ENCODE measurements at places on chromosomes 5 and 9.

- no peak for DNase-seq
- no peak overlapping the region for H3K4me3 ChIP-seq
- H3K27ac ChIP-seq, result no peak overlapping the region
- no peaks in the 10 kb centered on the region for H3K27me3 ChIP-seq
- no peaks in the 10 kb centered on the region for H3K4me1 ChIP-seq
Observed at GRCh38 chr9:30075022-30075421, 2309.4 kb upstream of the ACO1 start.

- no peak overlapping the region for H3K27ac ChIP-seq
- H3K36me3 ChIP-seq, result no peaks in the 10 kb centered on the region
- H3K4me1 ChIP-seq, result no peaks in the 10 kb centered on the region
- no peak overlapping the region for H3K4me3 ChIP-seq
- no peaks in the 10 kb centered on the region for H3K27me3 ChIP-seq
Observed at GRCh38 chr5:9519537-9519936, 26.3 kb downstream of the SEMA5A start.

DNA sequence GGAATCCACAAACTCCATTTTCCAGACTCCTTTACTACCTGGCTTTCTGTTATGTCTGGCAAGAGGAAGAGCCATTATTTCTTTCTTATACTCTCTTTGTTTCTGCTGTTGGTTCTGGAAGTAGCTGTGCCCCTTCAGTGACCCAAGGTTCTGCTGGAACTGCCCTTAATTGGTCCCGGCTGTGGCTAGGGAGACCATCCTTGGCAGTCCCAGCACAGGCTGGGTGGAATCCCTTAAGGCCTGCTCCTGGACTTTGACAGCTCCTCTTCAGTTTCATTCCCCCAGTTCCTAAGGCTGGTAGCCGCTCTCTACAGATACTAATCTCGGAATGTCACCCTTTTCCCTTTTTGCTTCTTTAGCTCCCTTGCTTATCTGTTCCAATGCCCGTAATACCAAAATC, 81.9 kb upstream of the GLIS3 start:
- H3K4me3 ChIP-seq, result no peak overlapping the region
- no peaks in the 10 kb centered on the region for H3K27me3 ChIP-seq
- no peak overlapping the region for H3K27ac ChIP-seq

DNA sequence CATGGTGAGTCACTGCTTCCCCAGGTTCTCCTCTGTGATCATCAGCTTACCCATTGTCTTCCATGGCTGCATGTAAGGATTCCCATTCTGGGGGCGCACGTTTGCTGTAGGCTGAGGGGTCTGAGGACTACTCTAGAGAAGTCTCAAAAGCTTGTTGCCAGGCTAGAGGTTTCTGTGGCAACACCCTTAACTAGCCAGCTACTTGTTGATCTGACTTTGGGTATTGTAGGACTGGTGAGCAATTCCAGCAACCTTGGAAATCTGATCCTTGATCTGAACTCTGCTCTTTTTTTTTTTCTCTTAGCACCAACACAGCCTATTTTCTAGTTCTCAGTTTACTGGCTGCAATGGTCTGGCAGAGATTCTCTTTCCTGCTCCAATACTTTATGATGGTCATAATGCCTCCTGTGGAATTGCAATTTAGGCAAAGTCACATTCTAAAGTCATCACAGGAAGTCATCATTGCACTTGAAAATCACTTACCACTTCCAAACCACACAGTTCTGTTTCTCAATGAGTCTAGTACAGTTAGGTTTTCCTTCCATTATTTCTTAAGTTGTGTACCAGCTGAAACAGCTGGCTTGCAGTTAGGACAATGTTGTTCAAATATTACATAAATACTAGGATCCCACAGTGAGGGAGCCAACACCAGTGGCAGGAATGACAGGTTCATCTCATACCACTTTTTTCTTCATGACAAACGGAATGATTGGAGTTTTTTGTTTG, 110.3 kb downstream of the SLC12A2 start:
- no peak for DNase-seq
- no peak overlapping the region for H3K4me3 ChIP-seq
- no peaks in the 10 kb centered on the region for H3K4me1 ChIP-seq
- no peaks in the 10 kb centered on the region for H3K27me3 ChIP-seq
- H3K36me3 ChIP-seq, result no peaks in the 10 kb centered on the region

DNA sequence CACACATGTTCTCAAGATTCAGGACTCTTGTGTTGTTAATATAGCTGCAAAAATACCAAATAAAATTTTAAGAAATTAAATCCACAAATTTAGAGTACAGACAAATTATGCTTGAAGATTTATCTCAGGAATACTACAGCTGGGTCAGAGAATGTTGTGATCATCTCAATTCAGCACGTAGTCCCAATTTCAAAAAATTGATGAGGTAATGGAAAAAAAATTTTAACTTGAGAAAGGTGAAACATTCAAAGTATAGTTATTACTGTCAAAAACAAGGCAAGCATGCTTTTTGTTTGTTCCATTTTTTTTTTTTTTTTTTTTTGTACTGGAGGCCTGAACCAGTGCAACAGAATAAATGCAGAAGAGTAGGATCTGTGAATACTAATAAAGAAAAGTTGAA, 29.4 kb downstream of the ICE1 start:
- no peak overlapping the region for H3K27ac ChIP-seq
- no peak overlapping the region for H3K4me3 ChIP-seq
- H3K27me3 ChIP-seq, result no peaks in the 10 kb centered on the region
- peaks cover 96% of the 10 kb centered on the region for H3K36me3 ChIP-seq

- H3K36me3 ChIP-seq, result peaks cover 14% of the 10 kb centered on the region
- H3K4me1 ChIP-seq, result no peaks in the 10 kb centered on the region
- DNase-seq, result no peak
- no peak overlapping the region for H3K4me3 ChIP-seq
- H3K27me3 ChIP-seq, result no peaks in the 10 kb centered on the region
Observed at GRCh38 chr5:143205386-143205785, 198.1 kb downstream of the NR3C1 start.

DNA sequence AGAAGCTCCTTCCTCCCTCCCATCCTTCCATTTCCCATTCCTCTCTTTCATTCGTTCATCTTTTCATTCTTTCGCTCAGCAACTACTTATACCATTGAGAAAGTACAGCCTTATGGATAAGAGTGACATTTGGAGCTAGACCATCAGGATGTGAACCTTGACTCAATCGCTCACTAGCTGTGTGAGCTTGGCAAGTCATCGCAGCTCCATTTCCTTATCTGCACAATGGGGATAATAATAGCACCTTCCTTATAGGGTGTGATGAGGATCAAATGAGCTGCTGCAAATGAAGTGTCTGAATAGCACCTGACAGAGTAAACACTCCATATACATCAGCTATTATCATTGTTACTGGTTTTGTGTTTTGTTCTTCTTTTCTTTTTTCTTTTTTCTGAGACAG, 28.1 kb upstream of the SYNPO start:
- H3K4me3 ChIP-seq, result no peak overlapping the region
- DNase-seq, result no peak
- no peak overlapping the region for H3K27ac ChIP-seq
- H3K27me3 ChIP-seq, result no peaks in the 10 kb centered on the region
- H3K4me1 ChIP-seq, result no peaks in the 10 kb centered on the region

DNA sequence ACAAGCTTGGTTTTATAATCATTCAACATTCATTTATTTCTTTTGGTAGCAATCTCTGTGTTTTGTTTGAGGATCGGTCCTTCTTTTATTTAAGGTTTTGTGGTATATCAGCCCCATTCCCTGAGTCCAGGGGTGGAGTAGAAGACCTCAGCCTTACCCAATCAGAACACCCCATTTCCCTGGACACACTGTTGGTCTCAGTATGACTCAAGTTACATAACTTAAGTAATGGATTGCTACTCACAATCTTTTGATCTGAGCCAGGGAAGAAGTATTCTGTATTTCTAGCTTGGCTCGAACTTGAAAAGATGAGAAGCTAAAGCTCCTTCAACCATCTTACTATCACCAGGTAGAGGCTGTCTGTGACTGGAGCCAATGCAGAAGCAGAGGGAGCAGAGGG, 175.2 kb upstream of the HAPLN1 start:
- no peak for DNase-seq
- no peak overlapping the region for H3K4me3 ChIP-seq
- no peaks in the 10 kb centered on the region for H3K27me3 ChIP-seq
- no peak overlapping the region for H3K27ac ChIP-seq
- no peaks in the 10 kb centered on the region for H3K4me1 ChIP-seq
- no peaks in the 10 kb centered on the region for H3K36me3 ChIP-seq

- H3K27me3 ChIP-seq, result no peaks in the 10 kb centered on the region
- no peak overlapping the region for H3K4me3 ChIP-seq
- H3K27ac ChIP-seq, result no peak overlapping the region
- H3K4me1 ChIP-seq, result no peaks in the 10 kb centered on the region
- no peaks in the 10 kb centered on the region for H3K36me3 ChIP-seq
- DNase-seq, result no peak
Observed at GRCh38 chr5:18765304-18765703, 1131.0 kb downstream of the TAF11L14 start.

- H3K4me3 ChIP-seq, result no peak overlapping the region
- no peak for DNase-seq
- H3K36me3 ChIP-seq, result no peaks in the 10 kb centered on the region
- no peak overlapping the region for H3K27ac ChIP-seq
- H3K4me1 ChIP-seq, result peaks cover 5% of the 10 kb centered on the region
Observed at GRCh38 chr5:62783374-62784057, 204.9 kb downstream of the LRRC70 start.

DNA sequence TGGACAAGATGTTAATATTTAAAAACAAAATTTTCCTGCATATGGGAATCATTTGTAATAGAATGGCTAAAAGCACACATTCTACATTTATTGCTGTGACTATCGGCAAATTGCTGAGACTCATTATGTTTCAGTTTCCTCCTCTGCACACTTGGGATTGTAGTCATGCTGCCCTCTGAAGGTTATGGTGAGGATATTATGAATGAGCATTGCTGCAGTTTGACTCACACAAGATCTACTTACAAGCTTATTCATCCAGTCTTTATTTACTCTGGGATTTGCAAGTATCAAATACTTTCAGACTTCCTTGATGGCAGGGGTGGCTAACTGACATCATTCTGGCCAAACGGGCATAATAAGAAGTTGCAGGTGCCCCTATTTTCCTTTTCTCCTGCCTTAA, 9.5 kb upstream of the NFIL3 start:
- H3K4me3 ChIP-seq, result no peak overlapping the region
- no peaks in the 10 kb centered on the region for H3K36me3 ChIP-seq
- peaks cover 16% of the 10 kb centered on the region for H3K4me1 ChIP-seq
- H3K27ac ChIP-seq, result no peak overlapping the region

- no peaks in the 10 kb centered on the region for H3K4me1 ChIP-seq
- DNase-seq, result no peak
- no peak overlapping the region for H3K27ac ChIP-seq
- H3K27me3 ChIP-seq, result no peaks in the 10 kb centered on the region
- peaks cover 2% of the 10 kb centered on the region for H3K36me3 ChIP-seq
- no peak overlapping the region for H3K4me3 ChIP-seq
Observed at GRCh38 chr5:149370878-149371277, 8.2 kb downstream of the IL17B start.

DNA sequence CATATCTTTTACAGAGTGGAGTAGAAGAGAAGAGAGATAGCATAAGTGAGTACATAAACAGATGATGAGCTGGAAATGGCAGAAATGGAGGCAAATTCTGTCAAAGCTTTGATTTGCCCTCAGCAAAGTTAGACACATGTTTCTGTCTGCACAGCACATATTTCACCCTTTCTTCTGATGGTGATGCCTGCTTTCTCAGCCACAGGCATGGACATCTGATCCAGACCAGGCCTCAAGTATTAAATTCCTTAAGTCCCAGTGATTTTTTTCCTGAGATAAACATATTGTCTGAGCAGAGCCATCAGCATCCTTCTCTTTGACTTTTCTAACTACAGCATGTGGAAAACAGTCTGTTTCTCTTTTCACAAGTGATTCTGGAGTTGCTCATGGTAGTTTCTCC, 409.8 kb downstream of the MAN2A1 start:
- H3K27ac ChIP-seq, result no peak overlapping the region
- H3K4me1 ChIP-seq, result no peaks in the 10 kb centered on the region
- peaks cover 47% of the 10 kb centered on the region for H3K27me3 ChIP-seq

GRCh38 chr5:127440831-127441230, 76.6 kb upstream of the PRRC1 start:
- H3K27me3 ChIP-seq, result no peaks in the 10 kb centered on the region
- no peaks in the 10 kb centered on the region for H3K4me1 ChIP-seq
- H3K36me3 ChIP-seq, result no peaks in the 10 kb centered on the region
- no peak for DNase-seq
- no peak overlapping the region for H3K4me3 ChIP-seq

GRCh38 chr9:113620377-113621161, 157.0 kb downstream of the RGS3 start:
- H3K4me3 ChIP-seq, result no peak overlapping the region
- DNase-seq, result no peak
- no peaks in the 10 kb centered on the region for H3K4me1 ChIP-seq
- H3K27ac ChIP-seq, result no peak overlapping the region
- no peaks in the 10 kb centered on the region for H3K36me3 ChIP-seq

GRCh38 chr5:133273661-133274596, 222.1 kb downstream of the HSPA4 start:
- no peak overlapping the region for H3K4me3 ChIP-seq
- no peaks in the 10 kb centered on the region for H3K36me3 ChIP-seq
- H3K27ac ChIP-seq, result no peak overlapping the region
- no peak for DNase-seq
- no peaks in the 10 kb centered on the region for H3K27me3 ChIP-seq
- H3K4me1 ChIP-seq, result no peaks in the 10 kb centered on the region

- peak overlapping the region; percentile 80 for H3K27ac ChIP-seq
- peaks cover 46% of the 10 kb centered on the region for H3K4me1 ChIP-seq
- peak overlapping the region; percentile 56 for H3K4me3 ChIP-seq
- no peaks in the 10 kb centered on the region for H3K27me3 ChIP-seq
Observed at GRCh38 chr5:76180814-76181805, 97.9 kb downstream of the SV2C start.

GRCh38 chr9:78533500-78533899, 236.6 kb downstream of the PSAT1 start:
- H3K27me3 ChIP-seq, result no peaks in the 10 kb centered on the region
- DNase-seq, result no peak
- H3K4me3 ChIP-seq, result no peak overlapping the region
- H3K27ac ChIP-seq, result no peak overlapping the region
- H3K36me3 ChIP-seq, result no peaks in the 10 kb centered on the region

- H3K4me1 ChIP-seq, result peaks cover 7% of the 10 kb centered on the region
- H3K27ac ChIP-seq, result no peak overlapping the region
- DNase-seq, result no peak
- peaks cover 6% of the 10 kb centered on the region for H3K27me3 ChIP-seq
Observed at GRCh38 chr5:6383376-6383775, 5.0 kb upstream of the MED10 start.
